ENCODE measurements at places on chromosomes 3 and 15.
A peak's percentile ranks its signal among the peaks of the same experiment; 100 is the strongest.

DNA sequence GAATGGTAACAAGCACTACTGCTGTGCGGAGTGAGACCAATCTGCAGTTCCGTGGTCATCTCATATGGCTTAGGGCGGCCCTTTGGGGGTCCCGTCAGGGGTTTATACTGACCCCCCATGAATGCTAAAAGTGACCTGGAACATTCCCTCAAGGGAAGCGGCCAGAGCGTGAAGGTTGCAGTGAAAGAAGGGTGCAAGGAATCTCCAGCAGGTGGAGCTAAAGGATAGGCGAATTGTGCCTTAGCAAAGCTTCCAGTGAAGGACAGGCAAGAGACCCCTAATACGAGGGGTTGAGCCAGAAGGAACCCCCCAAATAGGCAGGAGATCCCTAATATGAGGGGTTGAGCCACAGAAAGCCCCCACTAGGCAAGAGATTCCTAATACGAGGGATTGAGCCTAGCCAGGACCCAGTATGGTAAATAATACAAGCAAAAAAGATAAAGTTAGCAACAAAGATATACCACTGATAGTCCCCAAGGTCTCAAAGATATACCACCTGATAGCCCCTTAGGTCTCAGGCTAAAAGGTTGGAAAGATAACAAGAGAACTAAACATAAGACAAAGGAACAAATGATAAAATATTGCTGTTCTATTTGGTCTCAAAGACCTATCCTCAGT, 32.8 kb downstream of the ZNF589 start:
- no peaks in the 10 kb centered on the region for H3K27me3 ChIP-seq
- DNase-seq, result peak; percentile 82
- H3K27ac ChIP-seq, result no peak overlapping the region

DNA sequence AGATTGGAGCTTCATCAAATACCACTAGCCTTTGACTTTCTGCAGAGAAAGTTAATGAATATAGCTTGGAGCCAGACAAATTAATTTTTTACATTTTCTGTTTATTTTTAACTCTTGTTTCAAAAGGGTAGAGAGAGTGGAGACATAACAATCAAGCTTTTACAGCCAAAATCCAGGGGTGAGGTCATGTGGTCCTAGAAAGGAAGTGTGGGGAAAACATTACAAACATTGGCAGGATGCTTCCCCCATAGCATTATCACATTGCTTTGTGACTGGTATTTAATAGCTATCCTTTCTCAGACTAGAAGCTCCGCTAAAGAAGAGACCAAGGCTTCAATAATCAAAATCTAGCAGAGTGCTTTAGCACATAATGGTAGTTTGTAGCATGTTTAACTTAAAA, 46.4 kb upstream of the PHLDB2 start:
- no peak overlapping the region for H3K4me3 ChIP-seq
- peaks cover 45% of the 10 kb centered on the region for H3K4me1 ChIP-seq
- no peaks in the 10 kb centered on the region for H3K27me3 ChIP-seq

GRCh38 chr15:64897345-64897985, 14.2 kb upstream of the ANKDD1A start:
- no peaks in the 10 kb centered on the region for H3K36me3 ChIP-seq
- no peak overlapping the region for H3K4me3 ChIP-seq
- H3K27me3 ChIP-seq, result no peaks in the 10 kb centered on the region
- H3K27ac ChIP-seq, result no peak overlapping the region

DNA sequence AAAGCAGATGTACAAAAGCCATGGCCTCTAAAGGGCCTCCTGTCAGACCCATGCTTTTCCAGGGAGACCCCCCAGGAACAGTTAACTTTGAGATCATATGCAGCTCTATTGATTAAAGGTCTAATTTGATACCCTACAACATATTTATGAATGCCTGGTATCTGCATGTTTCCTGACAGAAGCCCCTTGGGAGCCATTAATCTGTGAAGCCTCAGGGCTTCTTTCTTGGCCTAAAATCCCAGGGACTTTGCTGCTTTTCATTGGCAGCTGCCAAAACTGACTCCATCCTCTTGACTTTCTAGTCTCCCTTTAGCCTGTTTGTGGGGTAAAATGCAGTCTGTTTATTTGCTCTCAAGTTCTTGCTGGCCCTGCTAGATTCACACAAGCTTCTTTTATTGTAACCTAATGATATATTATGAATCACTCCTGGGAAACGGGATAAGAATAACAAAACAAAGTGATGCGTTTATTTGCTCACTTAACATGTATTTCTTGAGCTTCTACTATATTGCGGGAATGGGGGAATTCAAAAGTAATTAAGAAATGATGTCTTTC, 257.0 kb downstream of the LSAMP start:
- H3K4me3 ChIP-seq, result no peak overlapping the region
- H3K4me1 ChIP-seq, result peaks cover 6% of the 10 kb centered on the region
- no peaks in the 10 kb centered on the region for H3K36me3 ChIP-seq
- peak; percentile 45 for DNase-seq
- H3K27me3 ChIP-seq, result no peaks in the 10 kb centered on the region
- H3K27ac ChIP-seq, result no peak overlapping the region

- no peaks in the 10 kb centered on the region for H3K36me3 ChIP-seq
- H3K4me1 ChIP-seq, result peaks cover 12% of the 10 kb centered on the region
- no peak overlapping the region for H3K4me3 ChIP-seq
- no peak overlapping the region for H3K27ac ChIP-seq
These were observed 63.3 kb downstream of the ATP1B3 start for GRCh38 chr3:141939759-141940158.

GRCh38 chr15:61393949-61394348, 164.8 kb upstream of the RORA start:
- no peaks in the 10 kb centered on the region for H3K27me3 ChIP-seq
- DNase-seq, result no peak
- H3K27ac ChIP-seq, result no peak overlapping the region
- no peaks in the 10 kb centered on the region for H3K36me3 ChIP-seq
- no peaks in the 10 kb centered on the region for H3K4me1 ChIP-seq

- peak overlapping the region; percentile 66 for H3K27ac ChIP-seq
- DNase-seq, result peak; percentile 54
- H3K4me3 ChIP-seq, result no peak overlapping the region
These were observed 29.1 kb downstream of the ANKRD28 start for GRCh38 chr3:15768421-15769255.

GRCh38 chr3:113428581-113428980, 12.7 kb downstream of the CFAP44 start:
- H3K4me3 ChIP-seq, result no peak overlapping the region
- DNase-seq, result no peak
- no peaks in the 10 kb centered on the region for H3K27me3 ChIP-seq
- no peaks in the 10 kb centered on the region for H3K4me1 ChIP-seq
- H3K36me3 ChIP-seq, result peaks cover 4% of the 10 kb centered on the region

GRCh38 chr3:10619989-10620832, 114.8 kb upstream of the ATP2B2 start:
- no peak for DNase-seq
- H3K27ac ChIP-seq, result no peak overlapping the region

GRCh38 chr15:56236197-56236596, 7.5 kb downstream of the RFX7 start:
- no peak overlapping the region for H3K4me3 ChIP-seq
- DNase-seq, result no peak
- no peaks in the 10 kb centered on the region for H3K27me3 ChIP-seq
- peaks cover 4% of the 10 kb centered on the region for H3K4me1 ChIP-seq

DNA sequence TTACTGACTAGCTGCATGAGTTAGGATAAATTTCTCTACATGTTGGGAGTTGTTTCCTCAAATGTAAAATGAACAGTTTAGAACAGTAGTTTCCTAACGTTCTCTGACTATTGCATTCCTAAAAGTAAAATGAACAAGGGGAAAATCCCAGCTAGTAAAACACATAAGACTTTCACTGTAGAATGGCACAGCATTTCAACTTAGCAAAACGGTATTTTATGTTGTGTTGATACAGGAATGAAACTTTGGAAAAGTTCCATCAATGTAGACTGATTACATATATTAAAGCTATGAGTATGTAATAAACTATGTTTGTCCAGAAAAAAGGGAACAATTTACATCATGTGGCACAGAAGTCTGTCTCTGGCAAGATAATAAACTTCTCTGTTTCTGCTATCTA, 297.4 kb upstream of the EPHA3 start:
- H3K36me3 ChIP-seq, result no peaks in the 10 kb centered on the region
- H3K27me3 ChIP-seq, result no peaks in the 10 kb centered on the region
- H3K4me3 ChIP-seq, result no peak overlapping the region
- H3K27ac ChIP-seq, result no peak overlapping the region
- H3K4me1 ChIP-seq, result no peaks in the 10 kb centered on the region

- no peaks in the 10 kb centered on the region for H3K4me1 ChIP-seq
- no peaks in the 10 kb centered on the region for H3K36me3 ChIP-seq
- DNase-seq, result peak; percentile 28
- no peak overlapping the region for H3K27ac ChIP-seq
These were observed 351.2 kb downstream of the RAP2B start for GRCh38 chr3:153513236-153513635.

DNA sequence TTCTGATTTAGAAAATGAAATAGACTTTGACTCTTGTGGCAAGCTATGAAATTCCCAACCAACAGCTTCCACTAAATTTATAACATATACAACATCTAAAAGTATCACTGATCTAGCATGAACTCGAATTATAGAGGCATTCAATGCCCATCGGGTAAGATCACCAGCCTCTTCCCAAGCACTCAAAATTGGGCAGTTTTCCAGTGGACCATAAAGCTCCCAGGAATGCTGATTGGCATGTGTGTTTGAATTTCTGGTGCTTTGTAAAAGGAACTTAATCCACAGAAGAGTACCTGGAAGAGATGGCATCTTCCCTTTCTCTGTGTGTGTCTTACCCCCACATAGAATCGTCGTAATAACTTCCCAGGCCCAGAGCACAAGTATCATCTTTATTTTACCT, 10.0 kb downstream of the LRTM1 start:
- no peak overlapping the region for H3K4me3 ChIP-seq
- H3K27ac ChIP-seq, result no peak overlapping the region
- H3K36me3 ChIP-seq, result no peaks in the 10 kb centered on the region
- DNase-seq, result no peak

DNA sequence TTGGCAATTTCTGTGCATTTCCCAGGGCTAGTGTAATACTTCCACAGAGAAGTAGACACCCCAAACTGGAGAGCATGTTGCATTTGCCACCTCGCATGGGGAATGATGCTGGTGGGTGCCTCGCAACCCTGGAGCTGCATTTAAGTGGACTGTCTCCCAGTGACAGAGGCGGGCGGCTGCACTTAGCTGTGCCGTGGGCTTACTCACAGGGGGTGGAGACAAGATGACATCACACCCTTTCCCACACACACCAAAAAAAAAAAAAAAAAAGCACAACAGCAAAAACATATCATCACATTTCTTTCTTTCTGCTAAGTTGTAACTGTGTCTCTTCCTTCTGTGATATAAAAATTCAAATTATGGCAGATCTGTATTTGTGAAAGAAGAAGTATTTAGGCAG, at the start of gene ABI3BP:
Gene ABI3BP, minus strand, starts transcription at position 113 of the 400 bp plus-strand sequence. Its CDS starts 37 bp downstream, at position 76.
- H3K36me3 ChIP-seq, result no peaks in the 10 kb centered on the region
- H3K27ac ChIP-seq, result no peak within 1 kb of the TSS
- H3K27me3 ChIP-seq, result no peaks in the 10 kb centered on the region
- peak within 1 kb of the TSS; percentile 42 for H3K4me3 ChIP-seq
- H3K4me1 ChIP-seq, result peaks cover 8% of the 10 kb centered on the region
- peak; percentile 88 for DNase-seq

- H3K27me3 ChIP-seq, result no peaks in the 10 kb centered on the region
- peaks cover 8% of the 10 kb centered on the region for H3K4me1 ChIP-seq
- H3K27ac ChIP-seq, result no peak overlapping the region
- H3K36me3 ChIP-seq, result no peaks in the 10 kb centered on the region
- H3K4me3 ChIP-seq, result no peak overlapping the region
- DNase-seq, result peak; percentile 24
These were observed 68.1 kb upstream of the NMNAT3 start for GRCh38 chr3:139745831-139746230.

- H3K36me3 ChIP-seq, result no peaks in the 10 kb centered on the region
- no peak for DNase-seq
- peaks cover 19% of the 10 kb centered on the region for H3K4me1 ChIP-seq
- no peak overlapping the region for H3K27ac ChIP-seq
- H3K4me3 ChIP-seq, result peak overlapping the region; percentile 95
These were observed 1.4 kb downstream of the ARID3B start for GRCh38 chr15:74542166-74543042.

DNA sequence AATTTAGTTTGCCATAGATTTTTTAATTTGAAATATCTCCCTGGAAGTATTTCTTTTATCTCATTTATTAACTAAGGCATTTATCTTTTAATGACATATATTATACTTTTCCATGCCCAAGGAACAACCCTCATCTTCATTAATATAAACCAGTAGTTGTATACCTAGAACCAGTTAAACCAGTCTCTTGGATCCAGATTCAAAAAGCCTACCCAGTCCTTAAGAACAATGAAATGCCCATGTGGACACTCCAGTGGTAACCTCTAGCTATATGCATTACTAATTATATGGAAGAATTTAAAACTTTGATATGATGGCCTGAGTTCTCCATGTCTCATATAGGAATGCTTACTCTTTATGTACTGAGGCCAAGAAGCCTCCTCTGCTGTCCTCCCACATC, 4.8 kb downstream of the SIDT1 start:
- H3K4me1 ChIP-seq, result peaks cover 10% of the 10 kb centered on the region
- H3K27me3 ChIP-seq, result peaks cover 12% of the 10 kb centered on the region
- no peaks in the 10 kb centered on the region for H3K36me3 ChIP-seq
- no peak overlapping the region for H3K27ac ChIP-seq

DNA sequence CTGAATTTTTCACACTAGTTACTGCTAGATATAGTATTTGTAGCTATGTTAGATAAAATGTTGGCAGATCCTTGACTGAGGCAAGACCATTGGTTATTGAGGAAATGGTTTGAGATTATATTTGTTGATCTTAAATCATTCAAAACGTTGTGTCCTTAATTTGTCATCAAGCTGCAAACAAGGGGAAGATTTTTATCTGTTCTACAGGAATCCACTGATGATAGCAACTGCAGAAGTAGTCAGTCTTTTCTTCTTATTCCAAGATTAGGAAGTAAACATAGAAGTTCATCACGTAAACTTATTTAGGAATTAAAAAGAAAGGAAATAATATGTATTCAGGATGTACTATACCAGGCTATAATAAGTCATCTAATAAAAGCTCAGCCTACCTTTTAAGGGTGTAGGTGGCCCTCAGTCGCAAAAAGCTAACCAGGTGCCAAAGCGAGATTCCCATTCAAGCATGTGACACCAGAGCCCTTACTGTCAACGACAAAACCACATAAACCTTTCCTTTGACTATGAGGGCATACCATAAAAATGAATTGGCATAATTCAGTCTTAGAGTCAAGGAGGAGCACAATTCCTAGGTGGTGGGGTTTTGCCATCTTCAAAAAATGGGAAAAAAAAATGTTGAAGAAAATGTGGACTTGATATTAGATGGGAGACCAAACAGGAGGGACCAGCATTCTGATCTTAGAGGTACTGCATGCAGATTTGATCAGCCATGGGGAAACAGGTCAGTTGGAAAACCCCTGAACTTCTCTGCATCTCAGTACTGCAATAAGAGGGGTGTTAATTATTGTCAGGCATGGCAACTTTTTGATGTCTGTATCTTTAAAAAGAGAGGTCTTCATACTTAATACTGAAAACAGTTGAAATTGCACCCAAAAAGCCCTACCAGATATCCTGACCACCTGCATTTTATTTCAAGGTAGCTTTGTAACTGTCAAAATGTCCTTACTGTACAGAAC, 212.5 kb upstream of the UBE2E1 start:
- no peaks in the 10 kb centered on the region for H3K36me3 ChIP-seq
- H3K4me3 ChIP-seq, result no peak overlapping the region
- H3K27ac ChIP-seq, result no peak overlapping the region
- no peaks in the 10 kb centered on the region for H3K27me3 ChIP-seq
- DNase-seq, result no peak

Data from SJCRH30 (cell line).